ENCODE measurements at places on chromosomes 4 and X. TPM values are rescaled to one million over a fixed set of nuclear protein-coding genes. Genes with fewer than 3 reads are reported as not detected.

- no peak for DNase-seq
- no peaks in the 10 kb centered on the region for H3K27me3 ChIP-seq
- H3K27ac ChIP-seq: no peak overlapping the region
- no peak overlapping the region for H3K4me3 ChIP-seq
- no peaks in the 10 kb centered on the region for H3K4me1 ChIP-seq
- H3K36me3 ChIP-seq: no peaks in the 10 kb centered on the region
Observed at GRCh38 chrX:85504381-85504780, 124.9 kb upstream of the POF1B start.

DNA sequence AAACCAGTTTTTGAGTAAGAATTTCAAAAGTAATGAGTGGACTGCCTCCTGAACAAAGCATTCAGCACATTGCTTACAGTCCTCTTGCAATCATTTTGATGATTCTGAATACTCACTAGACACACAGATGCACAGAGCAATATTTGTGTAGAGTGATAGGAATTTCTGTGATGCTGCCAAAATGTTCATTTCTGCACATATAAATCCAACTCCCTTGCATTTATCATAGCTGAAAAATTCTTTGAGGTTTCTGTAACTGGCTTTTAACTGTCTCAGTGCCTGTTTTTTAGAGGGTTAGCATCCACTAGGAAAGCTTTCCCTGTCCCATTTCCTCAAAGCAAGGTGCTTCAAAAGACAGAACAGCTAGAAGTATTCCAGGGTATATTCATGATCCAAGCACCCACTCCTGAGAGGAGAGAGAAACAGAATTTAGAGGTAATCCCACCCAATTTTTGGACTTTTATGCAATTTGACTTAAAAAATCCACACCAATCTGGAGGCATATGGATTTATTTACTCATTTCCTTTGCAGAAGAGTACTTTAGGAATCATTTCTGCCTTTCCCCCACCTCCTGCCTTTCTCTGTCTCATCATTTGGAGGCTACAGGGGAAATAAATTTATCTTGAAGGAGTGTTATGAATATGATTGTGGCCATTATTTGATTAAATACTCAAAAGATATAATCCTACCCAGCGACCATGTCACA lies 234.5 kb upstream of the SLIT2 start:
- no peaks in the 10 kb centered on the region for H3K36me3 ChIP-seq
- no peaks in the 10 kb centered on the region for H3K4me1 ChIP-seq
- no peak overlapping the region for H3K27ac ChIP-seq
- no peak for DNase-seq
- no peak overlapping the region for H3K4me3 ChIP-seq
- no peaks in the 10 kb centered on the region for H3K27me3 ChIP-seq

- H3K4me3 ChIP-seq: no peak overlapping the region
- H3K27ac ChIP-seq: no peak overlapping the region
- H3K4me1 ChIP-seq: no peaks in the 10 kb centered on the region
Observed at GRCh38 chrX:17192106-17192505, 182.9 kb upstream of the NHS start.

- no peak for DNase-seq
- H3K27ac ChIP-seq: no peak overlapping the region
Observed at GRCh38 chr4:7761312-7761711, 178.3 kb downstream of the AFAP1 start.

BMPR1B gene
- total RNA-seq: not detected

Measured in GM12878 (cell line).